SK-N-DZ (cell line): ENCODE measurements at places on chromosomes 4 and X.

- no peak for DNase-seq
Observed at GRCh38 chrX:137427816-137428215, 138.1 kb upstream of the ZIC3 start.

GRCh38 chr4:154491341-154492271, at the start of gene DCHS2:
Gene DCHS2 (minus strand): TSS chr4:154491799. CDS start chr4:154491355, 444 bp downstream.
- peak; percentile 42 for DNase-seq

DNA sequence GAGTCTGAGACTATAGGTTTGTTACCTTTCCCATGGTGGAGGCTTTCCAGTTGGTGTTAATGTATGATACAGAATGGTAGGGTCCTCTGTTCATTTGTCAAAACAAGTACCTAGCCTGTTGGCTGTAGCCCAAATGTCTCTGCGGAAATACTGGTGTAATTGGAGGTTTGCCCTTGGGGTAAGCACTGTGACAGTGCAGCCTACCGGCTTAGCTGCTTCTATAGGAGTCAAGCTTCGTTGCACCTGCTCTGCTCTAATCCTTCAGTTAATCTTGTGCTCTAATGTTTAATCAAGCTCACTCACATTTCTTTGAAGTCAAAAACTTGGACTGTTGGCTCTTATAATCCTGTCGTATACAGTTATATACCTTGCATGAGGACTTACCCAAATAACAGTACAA, 203.4 kb downstream of the CCNG2 start:
- DNase-seq = no peak

GRCh38 chr4:185997296-185997695, 71.7 kb upstream of the TLR3 start:
- DNase-seq = no peak

DNA sequence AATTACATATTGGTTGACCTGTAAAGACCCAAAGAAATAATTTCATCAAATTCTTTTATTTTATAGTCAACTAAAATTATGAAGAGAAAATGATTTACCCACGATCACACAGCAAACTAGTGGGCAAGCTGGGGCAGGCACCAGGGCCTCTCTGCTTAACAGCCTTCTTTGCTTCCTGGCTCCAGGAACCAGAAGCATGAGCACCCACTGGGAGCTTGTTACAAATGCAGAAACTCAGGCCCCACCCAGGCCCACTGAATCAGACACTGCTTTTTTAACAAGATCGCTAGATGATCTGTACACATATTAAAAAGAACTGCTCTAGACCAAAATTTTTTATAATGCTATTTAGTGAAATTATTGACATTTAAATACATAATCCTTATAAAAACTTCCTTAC, 95.0 kb downstream of the GEMIN8 start:
- DNase-seq = no peak

- DNase-seq = no peak
Observed at GRCh38 chr4:4477796-4478195, 64.1 kb downstream of the STX18 start.

- no peak for DNase-seq
Observed at GRCh38 chr4:569958-570667, 6.0 kb downstream of the TMEM271 start.

DNA sequence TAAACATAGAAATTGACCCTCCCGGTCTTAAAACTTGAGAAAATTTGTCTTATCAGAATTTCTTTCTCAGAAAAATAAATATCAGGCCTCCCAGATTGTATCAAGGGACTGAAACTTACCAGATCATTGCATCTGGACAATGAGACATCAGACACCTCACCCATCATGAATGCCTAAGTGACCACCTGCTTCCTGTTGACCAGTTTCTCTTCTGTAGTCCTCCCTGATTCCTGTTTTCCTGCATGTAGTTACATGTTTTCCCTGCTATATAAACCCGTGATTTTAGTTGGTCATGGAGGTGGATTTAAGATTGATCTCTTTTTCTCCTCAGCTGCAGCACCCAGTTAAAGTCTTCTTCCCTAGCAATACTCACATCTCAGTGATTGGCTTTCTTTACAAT, 548.1 kb downstream of the PPP4R3C start:
- DNase-seq = no peak

DNA sequence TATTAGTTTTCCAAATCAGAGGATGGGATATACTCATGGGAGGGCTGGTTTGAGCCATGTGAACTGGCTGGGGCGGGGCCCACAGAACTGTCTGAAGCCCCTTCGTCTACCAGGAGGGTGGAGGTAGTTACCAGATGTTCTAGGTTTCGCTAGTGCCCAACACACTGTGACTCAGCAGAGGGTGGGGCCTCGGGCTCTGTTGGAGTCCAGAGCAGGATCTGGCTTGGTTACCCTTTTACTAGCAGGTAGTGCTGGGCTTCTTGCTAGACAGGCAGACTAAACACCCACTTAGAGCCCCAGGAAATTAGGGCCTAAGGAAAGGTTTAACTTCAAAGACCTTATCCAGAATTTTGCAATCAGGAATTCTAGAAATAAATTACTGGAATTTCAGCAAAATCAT, 56.2 kb upstream of the CHRDL1 start:
- DNase-seq = no peak

DNA sequence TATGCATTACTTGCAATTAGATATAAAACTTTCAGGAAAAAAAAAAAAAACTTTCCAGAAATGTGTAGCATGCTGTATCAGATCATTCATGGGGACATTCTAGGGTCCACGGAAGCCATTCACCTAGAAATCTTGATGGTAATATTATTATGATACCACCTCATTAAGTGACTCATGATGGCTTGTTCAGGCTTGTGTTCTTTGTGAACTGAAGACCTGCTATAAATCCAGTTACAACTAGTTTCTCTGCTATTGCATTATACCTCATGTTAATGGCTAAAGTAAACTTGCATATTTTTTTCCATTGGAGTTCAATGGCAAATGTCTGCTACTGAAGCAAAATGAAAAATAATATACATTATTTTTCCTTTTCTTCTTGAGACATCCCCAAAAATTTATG, 35.3 kb upstream of the PTPN13 start:
- no peak for DNase-seq

DNA sequence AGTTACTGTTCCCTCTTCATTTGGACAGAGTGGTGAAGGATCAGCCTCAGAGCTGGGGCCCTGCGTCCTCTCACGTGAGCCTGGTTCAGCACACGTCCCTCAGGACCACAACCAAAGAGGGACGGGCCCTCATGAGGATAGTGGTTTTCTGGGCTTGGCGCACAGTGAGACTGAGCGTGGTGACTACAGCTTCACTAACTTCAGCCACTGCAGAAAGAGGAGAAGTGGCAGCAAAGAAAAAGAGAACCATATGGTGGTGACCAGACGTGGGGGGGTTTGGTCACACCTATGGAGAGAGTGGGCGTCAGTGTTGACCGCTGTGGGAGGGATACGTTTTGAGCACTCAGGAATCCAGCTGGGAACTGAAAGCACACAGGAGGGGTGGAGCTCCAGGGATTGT, 21.8 kb upstream of the TNIP3 start:
- no peak for DNase-seq

DNA sequence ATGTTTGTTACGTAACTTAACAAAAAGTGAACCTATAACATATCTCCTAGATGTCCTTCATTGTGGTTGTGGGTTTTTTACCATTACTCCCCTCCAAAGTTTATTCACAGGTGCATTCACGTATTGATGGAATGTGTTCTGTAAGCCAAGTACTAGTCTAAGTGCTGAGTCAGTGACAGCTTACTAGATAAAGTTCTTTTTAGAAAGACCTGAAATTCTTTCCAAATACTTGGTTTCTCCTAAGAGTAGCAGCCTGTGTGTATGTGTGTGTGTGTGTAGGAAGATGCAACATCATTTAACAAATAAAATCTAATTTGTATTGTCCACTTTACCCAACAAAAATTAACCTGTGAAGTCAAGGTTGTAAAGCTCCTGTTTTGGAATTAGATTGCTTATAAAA, 22.1 kb downstream of the NAP1L5 start:
- no peak for DNase-seq

- DNase-seq = no peak
Observed at GRCh38 chr4:25112366-25112994, 47.8 kb downstream of the SEPSECS start.

DNA sequence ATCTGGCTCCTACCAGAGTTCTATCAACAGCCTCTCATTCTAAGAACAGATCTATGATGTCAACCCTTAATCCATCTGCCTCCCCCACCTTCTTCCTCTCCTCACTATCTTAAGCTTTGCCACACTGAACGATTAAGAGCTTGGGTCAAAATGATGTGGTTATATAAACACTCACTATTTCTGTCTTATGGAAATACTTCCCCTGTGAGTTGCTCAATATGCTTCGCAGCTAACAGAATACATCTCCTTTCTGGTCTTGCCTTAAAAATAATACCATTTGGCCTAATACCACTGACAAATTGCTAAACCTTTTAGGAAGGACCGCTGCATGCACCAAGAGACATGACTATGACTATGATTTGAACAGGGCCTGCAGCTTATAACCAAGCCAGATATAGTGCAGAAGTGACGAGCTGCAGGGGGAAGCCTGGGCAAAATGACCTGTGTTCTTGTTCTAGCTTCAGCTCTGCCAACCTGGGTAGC, 130.9 kb downstream of the RNF150 start:
- DNase-seq = no peak

- DNase-seq = no peak
Observed at GRCh38 chr4:36841583-36842326, 402.8 kb upstream of the NWD2 start.

GRCh38 chr4:149638073-149638472, 177.6 kb downstream of the IQCM start:
- no peak for DNase-seq

DNA sequence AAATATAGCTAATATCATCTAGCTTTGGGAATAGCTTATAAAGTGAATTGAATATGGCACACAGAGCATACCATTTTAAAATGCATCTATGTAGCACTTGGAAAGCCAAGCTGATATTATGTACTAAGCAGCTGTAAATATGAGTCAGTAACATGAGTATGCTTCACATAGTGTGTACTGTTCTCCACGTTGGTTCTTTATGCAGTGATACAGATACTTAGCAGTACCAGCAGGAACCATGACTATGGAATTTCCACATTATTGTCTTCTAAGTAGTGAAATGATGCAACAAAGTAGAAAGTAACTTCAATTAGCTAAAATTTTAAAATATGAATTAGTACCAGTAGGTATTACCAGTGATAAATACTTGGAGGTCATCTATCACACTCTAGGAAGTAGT, 320.1 kb downstream of the BMPR1B start:
- no peak for DNase-seq

- no peak for DNase-seq
Observed at GRCh38 chr4:3523628-3524221, 8.5 kb downstream of the LRPAP1 start.

DNA sequence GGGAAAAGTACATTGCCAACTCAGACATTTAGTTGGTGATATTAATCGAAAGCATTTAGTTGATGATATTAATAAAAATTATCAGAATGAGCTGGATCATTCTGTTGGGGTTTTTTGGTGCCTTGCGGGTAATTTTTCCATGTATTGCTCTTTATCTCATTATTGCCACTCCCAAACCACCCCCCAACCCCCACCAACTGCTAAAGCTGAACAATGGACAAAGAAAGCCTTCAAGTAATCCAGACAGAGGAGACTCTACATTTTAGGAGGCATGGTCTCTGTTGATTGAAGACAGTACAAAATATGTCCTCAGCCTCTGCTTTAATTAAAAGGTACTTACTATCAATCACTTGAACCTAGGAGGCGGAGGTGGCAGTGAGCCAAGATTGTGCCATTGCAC, 22.5 kb downstream of the PDK3 start:
- DNase-seq = no peak

- no peak for DNase-seq
Observed at GRCh38 chr4:184358521-184359232, 115.7 kb downstream of the IRF2 start.

DNA sequence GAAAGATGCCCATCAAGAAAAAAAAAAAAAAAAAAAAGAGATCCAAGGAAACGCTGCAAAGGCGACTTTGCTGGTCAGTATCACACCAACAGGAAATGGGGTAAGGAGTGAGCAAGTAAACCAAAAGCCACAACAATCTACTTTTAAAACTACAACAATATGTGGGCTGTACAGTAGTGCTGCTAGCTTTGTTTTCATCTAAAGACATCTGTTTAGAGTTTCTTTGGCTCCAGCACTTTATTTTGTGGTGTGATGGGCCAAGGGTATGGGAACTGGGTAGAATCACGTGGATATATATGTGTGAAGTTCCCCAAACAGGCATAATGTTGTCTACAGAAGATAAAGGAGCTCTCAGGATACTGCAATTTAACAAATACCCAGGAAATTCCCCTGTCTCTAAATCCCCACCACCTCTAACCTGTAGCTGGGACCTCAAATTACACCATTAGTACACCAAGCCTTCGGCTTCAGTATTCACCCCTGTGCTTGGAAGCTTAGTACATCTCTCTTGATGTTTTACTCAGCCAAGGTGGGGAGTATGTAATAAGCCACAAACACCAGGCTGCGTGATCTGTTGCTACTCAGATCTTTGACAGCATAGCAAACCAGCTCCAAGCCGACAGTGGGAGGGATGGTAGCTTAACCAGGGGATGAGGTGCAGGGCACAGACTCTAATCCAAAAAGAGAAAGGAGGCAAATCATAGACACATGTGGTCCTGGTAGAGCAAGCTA, 207.9 kb downstream of the HS6ST2 start:
- DNase-seq = no peak

GRCh38 chrX:131359611-131360010, 70.5 kb upstream of the IGSF1 start:
- no peak for DNase-seq

GRCh38 chr4:149166876-149167275, 648.8 kb downstream of the IQCM start:
- no peak for DNase-seq

GRCh38 chr4:144355811-144356757, 215.6 kb upstream of the GYPA start:
- peak; percentile 33 for DNase-seq

DNA sequence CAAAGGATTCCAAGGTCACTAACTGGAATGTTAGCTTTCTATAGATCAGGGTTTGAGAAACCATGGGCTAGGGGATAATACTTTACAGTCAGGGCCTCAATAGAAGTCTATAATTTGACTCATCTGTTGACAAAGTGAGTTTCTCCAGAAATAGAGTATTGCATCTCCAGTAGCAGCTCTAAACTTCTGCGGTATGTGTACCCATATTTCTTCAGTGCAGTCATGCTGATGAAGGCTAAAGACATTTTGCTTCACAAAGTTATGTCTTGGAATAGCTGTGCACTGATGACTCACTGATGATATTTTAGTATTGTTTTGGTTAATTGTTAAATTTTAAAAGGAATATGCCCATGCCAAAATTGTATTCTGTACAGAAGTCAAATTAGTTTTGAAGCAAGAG, 464.9 kb upstream of the AMOT start:
- no peak for DNase-seq

- no peak for DNase-seq
Observed at GRCh38 chr4:74451214-74451661, 6.3 kb downstream of the AREG start.

DNA sequence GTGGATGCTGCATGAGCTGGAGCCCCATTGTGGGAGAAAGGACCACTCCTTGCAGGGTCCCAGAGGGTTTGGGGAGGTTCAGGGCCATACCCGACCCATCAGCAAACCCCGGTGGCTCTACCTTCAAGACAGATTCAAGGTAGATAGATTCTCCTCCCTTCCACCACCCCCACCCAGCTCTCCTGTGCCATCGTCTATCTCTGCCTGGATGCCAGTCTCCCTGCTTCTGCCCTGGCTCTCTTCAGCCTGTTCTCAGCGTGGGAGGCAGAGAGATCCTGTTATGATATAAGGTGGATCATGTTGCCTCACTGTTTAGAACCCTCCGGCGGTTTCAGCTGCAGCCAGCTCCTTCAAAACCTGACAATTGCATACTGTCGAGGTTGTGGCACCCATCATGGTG, 5.4 kb downstream of the LAGE3 start:
- no peak for DNase-seq

- no peak for DNase-seq
Observed at GRCh38 chrX:9267415-9267814, 197.4 kb upstream of the TBL1X start.
